GM23338 (cell line): ENCODE measurements at places on chromosomes 11 and 22. TPM values are rescaled to one million over a fixed set of nuclear protein-coding genes. Genes with fewer than 3 reads are reported as not detected.

Gene UBQLN3
- total RNA-seq = not detected in 2 replicates

GRCh38 chr22:50194037-50194805 lies 6.6 kb upstream of the SELENOO start:
- H3K4me3 ChIP-seq = no peak overlapping the region
- no peaks in the 10 kb centered on the region for H3K36me3 ChIP-seq
- peaks cover 4% of the 10 kb centered on the region; the same call in 1 of the 2 replicates for H3K4me1 ChIP-seq
- no peak for DNase-seq
- H3K27ac ChIP-seq = no peak overlapping the region
- no peaks in the 10 kb centered on the region for H3K27me3 ChIP-seq

Gene GLB1L3
- 33.1 and 35.9 TPM in 2 replicates for total RNA-seq

DNA sequence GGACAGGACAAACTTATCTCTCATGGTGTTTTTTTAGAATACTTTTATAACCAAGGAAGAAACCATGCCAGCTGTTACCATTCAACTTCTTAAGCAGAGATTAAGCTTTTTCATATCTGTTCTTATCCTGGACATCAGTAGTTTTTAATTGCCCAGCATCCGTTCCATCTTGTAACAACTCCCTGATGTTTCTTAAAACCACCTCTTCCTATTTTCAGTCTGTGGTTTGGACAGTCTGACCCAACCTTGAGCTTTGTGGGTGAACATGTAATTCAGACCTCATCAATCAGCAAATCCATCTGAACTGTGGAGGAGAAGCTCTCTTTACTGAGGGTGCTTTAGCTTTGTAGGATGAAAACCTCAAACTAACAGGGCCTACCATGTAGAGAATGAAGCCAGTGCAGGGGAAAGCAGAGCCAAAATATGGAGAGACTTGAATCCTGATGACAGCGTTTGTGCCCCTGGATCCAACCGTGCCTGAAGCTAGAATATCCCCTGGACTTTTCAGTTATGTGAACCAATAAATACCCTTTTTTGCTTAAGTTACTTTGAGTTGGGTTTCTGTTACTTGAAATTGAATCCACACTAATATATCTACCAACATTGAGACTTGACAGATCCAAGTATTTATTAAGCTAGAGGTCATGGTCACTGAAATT lies 9.4 kb downstream of the TUG1 start:
- H3K4me3 ChIP-seq = no peak overlapping the region
- peaks cover 33% of the 10 kb centered on the region for H3K36me3 ChIP-seq
- no peak for DNase-seq
- no peak overlapping the region for H3K27ac ChIP-seq
- no peaks in the 10 kb centered on the region for H3K27me3 ChIP-seq
- no peaks in the 10 kb centered on the region for H3K4me1 ChIP-seq

DNA sequence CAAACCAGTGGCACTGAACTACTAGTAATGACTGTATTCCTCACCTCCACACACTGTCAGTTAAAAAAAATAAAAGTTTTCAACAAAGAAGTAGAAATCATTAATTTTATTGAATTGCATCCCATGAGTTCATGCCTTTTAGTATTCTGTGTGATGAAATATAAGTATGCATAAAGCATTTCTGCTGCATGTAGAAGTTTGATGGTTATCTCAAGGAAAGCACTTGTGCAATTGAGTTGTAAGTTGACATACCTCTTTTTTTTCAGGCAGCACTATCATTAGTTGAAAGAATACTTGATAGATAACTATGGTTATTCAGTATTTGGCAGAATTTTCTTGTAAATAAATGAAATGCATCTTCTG lies 104.4 kb downstream of the STIM1 start:
- DNase-seq = no peak
- H3K4me3 ChIP-seq = no peak overlapping the region
- H3K4me1 ChIP-seq = no peaks in the 10 kb centered on the region
- no peak overlapping the region for H3K27ac ChIP-seq
- no peaks in the 10 kb centered on the region for H3K27me3 ChIP-seq

Gene UCP2
- total RNA-seq = 69.8 and 76.9 TPM in 2 replicates

DNA sequence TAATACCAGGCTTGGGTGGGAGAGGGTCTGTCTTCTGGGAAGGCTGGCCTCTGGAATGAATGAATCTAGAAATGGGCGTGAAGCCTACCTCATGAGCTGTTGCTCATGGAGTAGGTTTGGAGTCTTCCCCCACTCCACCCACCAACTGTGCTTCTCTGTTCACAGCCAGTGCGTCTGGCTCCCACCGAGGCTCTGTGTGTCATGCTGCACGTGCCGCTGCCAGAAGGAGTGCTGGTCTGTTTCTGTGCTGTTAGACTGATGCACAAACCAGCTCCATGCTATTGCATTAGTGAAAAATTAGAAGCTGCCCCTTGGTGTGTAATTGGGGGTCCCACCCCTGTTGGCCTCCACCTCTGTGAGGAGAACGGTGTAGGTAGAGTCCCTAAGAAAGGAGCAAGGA lies 132.3 kb upstream of the PARVA start:
- H3K4me1 ChIP-seq = no peaks in the 10 kb centered on the region; the same call in 1 of the 2 replicates
- no peak overlapping the region for H3K4me3 ChIP-seq
- H3K27ac ChIP-seq = no peak overlapping the region
- H3K36me3 ChIP-seq = no peaks in the 10 kb centered on the region
